T-helper 2 cell treated with Interferon-gamma antibody and Interleukin-4, amounts not matched to agents 100 ng/mL and 5 ng/mL, for 36 hours (primary cell): ENCODE measurements at places on chromosomes 5 and 9. TPM values are rescaled to one million over a fixed set of nuclear protein-coding genes. Genes with fewer than 3 reads are reported as not detected.

SHISAL2B gene
- not detected in 2 replicates for total RNA-seq

SOHLH1 gene
- not detected in 2 replicates for total RNA-seq

MARCOL gene
- total RNA-seq = not detected in 2 replicates

SLC1A3 gene
- total RNA-seq = not detected in 2 replicates

COL5A1 gene
- 0.07 and 0.14 TPM in 2 replicates for total RNA-seq

LTC4S gene
- 2.3 and 3.1 TPM in 2 replicates for total RNA-seq

NTRK2 gene
- 0.34 and 0.36 TPM in 2 replicates for total RNA-seq

MAP1B gene
- total RNA-seq = 0.09 and 0.36 TPM in 2 replicates

CTNND2 gene
- not detected in 2 replicates for total RNA-seq

NUTM2F gene
- not detected in 2 replicates for total RNA-seq

HTR4 gene
- total RNA-seq = not detected in 2 replicates

STC2 gene
- 9.5 and 10.5 TPM in 2 replicates for total RNA-seq

BHMT2 gene
- total RNA-seq = not detected in 2 replicates

UBAP2 gene
- total RNA-seq = 51.6 and 54.0 TPM in 2 replicates

PCDHA13 gene
- not detected in 2 replicates for total RNA-seq

ARHGEF37 gene
- total RNA-seq = 0.68 and 0.80 TPM in 2 replicates

ENC1 gene
- 0.89 and 1.00 TPM in 2 replicates for total RNA-seq

GLT6D1 gene
- not detected in 2 replicates for total RNA-seq
